ENCODE measurements at places on chromosomes 16 and 17. TPM values are rescaled to one million over a fixed set of nuclear protein-coding genes. Genes with fewer than 3 reads are reported as not detected.

DNA sequence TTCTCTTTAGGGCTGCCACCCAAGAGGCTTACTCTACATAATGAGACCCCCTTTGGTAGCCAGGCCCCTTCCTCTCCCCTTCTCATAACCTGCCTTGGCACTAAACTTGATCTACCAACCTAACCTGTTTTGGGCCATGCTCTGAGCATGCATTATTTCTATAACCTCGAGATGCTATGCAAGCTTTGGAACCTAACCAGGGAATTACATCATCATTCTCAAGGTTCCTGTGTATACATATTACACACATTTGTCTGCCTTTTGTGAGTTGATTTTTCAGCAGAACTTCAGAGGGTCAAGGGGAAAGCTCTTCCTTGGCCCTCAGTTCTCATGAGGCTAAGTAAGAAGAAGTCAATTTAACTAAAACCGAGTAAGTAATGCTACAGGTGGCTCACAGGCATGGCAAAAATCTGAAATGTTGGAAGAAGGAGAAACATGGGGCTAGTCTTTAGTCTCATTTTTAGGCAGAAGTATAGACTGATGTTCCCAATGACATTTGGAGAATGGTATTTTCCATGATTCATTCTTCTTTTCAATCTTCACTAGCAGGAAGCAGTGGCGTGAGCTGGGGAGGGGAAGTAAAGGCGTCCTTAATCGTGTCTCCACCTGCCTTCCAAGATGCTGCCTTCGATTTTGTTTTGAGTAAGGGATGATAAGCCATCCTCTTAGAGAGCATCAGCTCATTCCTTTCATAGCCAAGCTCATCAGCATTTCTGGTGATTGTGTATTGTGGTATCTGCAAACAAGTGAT lies 308.4 kb downstream of the ABCC12 start:
- H3K4me1 ChIP-seq, result no peaks in the 10 kb centered on the region
- no peak overlapping the region for H3K4me3 ChIP-seq
- no peaks in the 10 kb centered on the region for H3K36me3 ChIP-seq
- no peak for DNase-seq
- H3K27me3 ChIP-seq, result no peaks in the 10 kb centered on the region

DNA sequence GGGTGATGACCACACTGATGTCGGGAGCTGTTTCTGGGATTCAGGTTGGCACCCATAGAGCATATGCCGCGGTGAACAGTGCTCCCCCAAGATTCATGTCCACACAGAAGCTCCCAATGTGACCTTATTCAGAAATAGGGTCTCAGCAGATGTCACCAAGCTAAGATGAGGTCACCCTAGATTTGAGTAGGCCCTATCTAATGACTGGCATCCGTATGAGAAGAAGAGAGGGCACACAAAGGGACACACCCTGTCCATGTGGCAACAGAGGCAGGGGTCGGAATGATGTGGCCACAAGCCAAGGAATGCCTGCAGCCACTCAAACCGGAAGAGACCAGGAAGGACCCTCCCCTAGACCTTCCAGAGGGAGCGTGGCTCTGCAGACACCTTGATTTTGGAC lies 35.5 kb downstream of the TBC1D16 start:
- DNase-seq, result no peak
- no peak overlapping the region for H3K27ac ChIP-seq
- no peaks in the 10 kb centered on the region for H3K27me3 ChIP-seq
- no peaks in the 10 kb centered on the region for H3K4me1 ChIP-seq

Gene MT1F
- 10.8 TPM for total RNA-seq

DNA sequence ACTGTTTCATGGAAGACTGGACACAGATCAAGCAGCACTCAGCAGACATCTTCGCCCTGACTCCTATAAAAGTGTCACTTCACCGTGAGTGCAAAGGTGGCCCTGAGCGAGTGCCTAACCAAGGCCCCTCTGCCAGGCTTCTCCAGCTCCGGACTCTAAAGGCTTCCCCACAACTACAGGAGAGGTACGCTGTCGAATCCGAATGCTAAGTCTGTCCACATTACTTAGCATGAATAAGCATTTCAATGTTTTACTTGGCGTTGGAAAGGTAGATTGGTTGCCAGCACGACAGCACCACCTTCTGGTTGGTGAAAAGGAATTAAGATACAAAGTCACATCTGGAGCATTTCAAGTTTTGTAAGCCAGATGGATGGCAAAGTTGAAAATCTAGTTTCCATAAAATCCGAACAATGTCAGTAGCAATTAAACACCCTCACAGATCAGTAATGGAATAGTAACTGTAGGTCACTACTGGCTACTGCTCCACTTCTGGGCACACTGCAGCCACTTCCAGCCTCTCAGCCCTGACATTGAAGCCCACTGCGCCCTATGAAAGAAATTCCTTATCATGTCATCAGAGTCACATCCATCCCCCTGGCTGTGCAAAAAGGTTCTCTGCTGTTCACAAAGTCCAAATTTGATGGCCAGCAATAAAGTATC lies 100.9 kb downstream of the PARN start:
- no peak overlapping the region for H3K4me3 ChIP-seq
- peak overlapping the region; percentile 78 for H3K27ac ChIP-seq
- no peaks in the 10 kb centered on the region for H3K36me3 ChIP-seq
- peak; percentile 91 for DNase-seq
- H3K27me3 ChIP-seq, result no peaks in the 10 kb centered on the region

DNA sequence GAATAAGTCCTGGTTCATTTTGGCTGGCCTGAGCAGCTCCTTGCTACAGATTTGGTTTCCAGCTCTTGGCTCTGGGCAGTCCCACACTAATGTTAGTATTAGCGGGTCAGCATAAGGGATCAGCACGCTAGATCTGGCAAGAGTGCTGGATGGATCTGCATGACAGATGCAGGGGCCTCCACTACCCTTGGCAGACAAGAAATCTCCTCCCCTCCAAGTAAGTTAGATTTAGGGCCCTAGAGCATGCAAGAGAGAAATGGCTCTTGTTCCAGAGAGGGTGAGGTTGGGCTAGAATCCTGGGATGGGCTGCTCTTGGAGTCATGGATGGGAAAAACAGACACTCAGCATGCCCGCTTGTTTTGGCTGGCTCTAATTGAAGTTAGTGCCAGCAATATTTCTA lies 414.3 kb downstream of the RBFOX1 start:
- no peak overlapping the region for H3K27ac ChIP-seq
- H3K36me3 ChIP-seq, result no peaks in the 10 kb centered on the region
- H3K4me3 ChIP-seq, result no peak overlapping the region
- H3K4me1 ChIP-seq, result no peaks in the 10 kb centered on the region
- H3K27me3 ChIP-seq, result no peaks in the 10 kb centered on the region

Gene CCT6B
- total RNA-seq, result 6.3 TPM

DNA sequence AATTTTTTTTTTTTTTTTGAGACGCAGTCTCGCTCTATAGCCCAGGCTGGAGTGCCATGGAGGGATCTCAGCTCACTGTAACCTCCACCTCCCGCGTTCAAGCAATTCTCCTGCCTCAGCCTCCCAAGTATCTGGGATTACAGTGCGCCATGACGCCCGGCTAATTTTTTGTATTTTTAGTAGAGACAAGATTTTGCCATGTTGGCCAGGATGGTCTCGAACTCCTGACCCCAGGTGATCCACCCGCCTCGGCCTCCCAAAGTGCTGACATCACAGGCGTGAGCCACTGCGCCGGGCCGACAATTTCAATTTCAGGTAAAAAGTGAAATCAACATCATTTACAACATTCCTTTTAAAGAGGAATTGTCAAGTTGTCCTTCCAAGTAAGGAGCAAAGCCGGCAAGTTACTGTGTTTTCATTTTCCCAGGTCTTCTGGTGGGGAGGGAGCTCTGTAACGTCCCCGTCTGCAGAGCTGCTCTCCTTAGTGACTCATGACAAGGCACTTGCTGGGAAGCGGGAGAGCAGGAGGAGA lies 873 bp downstream of the NPLOC4 start:
- no peaks in the 10 kb centered on the region for H3K36me3 ChIP-seq
- peaks cover 10% of the 10 kb centered on the region for H3K4me1 ChIP-seq
- H3K4me3 ChIP-seq, result no peak overlapping the region

DNA sequence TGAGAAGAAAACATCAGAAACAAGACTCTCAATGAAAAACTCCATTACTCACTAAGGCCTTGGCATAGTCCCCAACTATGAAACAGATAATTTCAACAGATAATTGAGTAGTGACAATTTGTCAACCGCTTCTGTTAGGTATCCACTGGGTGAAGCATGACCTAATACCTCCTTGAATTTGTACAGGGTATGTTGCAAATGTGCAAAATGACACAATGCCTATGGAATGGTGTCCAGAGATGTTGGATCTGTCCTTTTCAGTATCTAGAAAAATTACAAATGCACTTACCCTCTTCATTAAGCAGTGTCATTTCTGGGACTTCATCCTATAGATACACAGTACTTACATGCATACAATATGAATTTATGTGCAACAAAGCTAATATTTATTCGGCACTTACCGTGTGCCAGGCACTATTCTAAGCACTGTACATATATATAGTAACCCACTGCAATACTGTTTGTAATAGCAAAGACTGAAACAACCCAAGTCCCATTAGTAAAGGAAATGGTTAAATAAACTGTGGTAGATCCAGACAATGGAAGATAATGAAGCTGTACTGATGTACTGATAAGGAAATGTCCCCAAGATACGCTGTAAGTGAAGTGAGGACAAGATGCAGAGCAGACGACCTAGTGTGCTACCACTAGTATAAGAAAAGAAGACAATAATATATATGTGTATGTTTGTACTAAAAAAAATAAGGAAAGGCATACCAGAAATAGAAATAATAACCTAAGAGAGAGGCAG lies 21.4 kb upstream of the SLC6A4 start:
- H3K27ac ChIP-seq, result no peak overlapping the region
- H3K27me3 ChIP-seq, result no peaks in the 10 kb centered on the region
- H3K4me3 ChIP-seq, result no peak overlapping the region
- no peak for DNase-seq
- H3K36me3 ChIP-seq, result peaks cover 7% of the 10 kb centered on the region
- peaks cover 21% of the 10 kb centered on the region for H3K4me1 ChIP-seq

- H3K4me1 ChIP-seq, result peaks cover 17% of the 10 kb centered on the region
- no peaks in the 10 kb centered on the region for H3K27me3 ChIP-seq
- H3K36me3 ChIP-seq, result no peaks in the 10 kb centered on the region
- no peak for DNase-seq
These were observed 560 bp downstream of the TELO2 start for GRCh38 chr16:1493746-1494094.

DNA sequence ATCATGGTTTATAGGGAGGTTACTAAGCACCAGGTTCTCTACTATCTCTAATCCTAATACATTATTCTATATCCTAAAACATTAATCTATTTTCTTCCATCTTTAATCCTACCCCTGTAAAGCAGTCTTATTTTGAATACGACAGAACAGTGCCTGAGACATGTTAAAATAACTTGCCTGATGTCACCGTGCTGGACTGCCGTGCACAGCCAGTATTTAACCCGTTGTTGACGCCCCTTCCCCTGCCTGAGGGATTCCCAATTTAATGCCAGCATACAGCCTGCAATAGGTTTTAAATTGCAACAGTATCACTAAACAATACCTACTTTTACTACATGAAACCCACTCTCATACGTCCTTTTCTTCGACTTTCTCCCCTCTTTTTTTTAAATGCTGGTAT lies 133.3 kb downstream of the PARN start:
- DNase-seq, result no peak
- H3K27me3 ChIP-seq, result no peaks in the 10 kb centered on the region
- H3K27ac ChIP-seq, result no peak overlapping the region
- no peak overlapping the region for H3K4me3 ChIP-seq
- peaks cover 44% of the 10 kb centered on the region for H3K4me1 ChIP-seq
- H3K36me3 ChIP-seq, result no peaks in the 10 kb centered on the region

Gene C17orf67
- total RNA-seq, result 0.55 TPM

DNA sequence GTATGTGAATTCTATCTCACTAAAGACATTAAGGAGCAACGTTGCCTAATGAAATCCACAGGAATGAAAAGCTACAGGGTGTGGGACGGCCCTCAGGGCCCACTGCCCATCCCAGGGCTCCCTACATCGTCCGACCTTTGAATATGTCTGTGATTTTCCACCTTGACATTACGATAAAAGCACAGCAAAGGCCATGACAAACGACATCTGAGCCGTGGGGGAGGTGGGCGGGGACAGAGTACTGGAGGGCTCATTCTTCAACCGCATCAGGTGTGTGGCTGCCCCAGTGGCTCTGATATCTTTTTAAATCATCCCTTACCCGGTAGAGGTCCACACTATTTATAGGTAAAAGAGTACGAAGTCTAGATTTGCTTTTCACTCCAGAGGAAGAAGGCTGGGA lies 35.1 kb downstream of the LMF1 start:
- H3K27me3 ChIP-seq, result no peaks in the 10 kb centered on the region
- DNase-seq, result no peak
- H3K36me3 ChIP-seq, result peaks cover 8% of the 10 kb centered on the region
- no peaks in the 10 kb centered on the region for H3K4me1 ChIP-seq
- H3K27ac ChIP-seq, result peak overlapping the region; percentile 22
- H3K4me3 ChIP-seq, result no peak overlapping the region
